Activated CD4-positive, alpha-beta T cell treated with anti-CD3 and anti-CD28 coated beads, Interleukin-10, Interleukin-2, amounts not matched to agents 100 ng/mL and 50 ng/mL, durations not matched to agents 16 hours and 8 hours (primary cell): ENCODE measurements at places on chromosomes 5 and 9.
A peak's percentile ranks its signal among the peaks of the same experiment; 100 is the strongest.

GRCh38 chr5:79484731-79485130 is 29.2 kb downstream of the HOMER1 start:
- DNase-seq, result no peak

GRCh38 chr9:74557571-74557970 is 60.4 kb downstream of the RORB start:
- DNase-seq, result no peak

- DNase-seq, result peak; percentile 40
These were observed 27.2 kb upstream of the CCNJL start for GRCh38 chr5:160339406-160340130.

- no peak for DNase-seq
These were observed 3.3 kb downstream of the REEP5 start for GRCh38 chr5:112918679-112919078.

GRCh38 chr5:14097998-14098471 is 45.1 kb upstream of the TRIO start:
- no peak for DNase-seq

- DNase-seq, result no peak
These were observed 29.1 kb downstream of the MTX3 start for GRCh38 chr5:79961716-79962574.

DNA sequence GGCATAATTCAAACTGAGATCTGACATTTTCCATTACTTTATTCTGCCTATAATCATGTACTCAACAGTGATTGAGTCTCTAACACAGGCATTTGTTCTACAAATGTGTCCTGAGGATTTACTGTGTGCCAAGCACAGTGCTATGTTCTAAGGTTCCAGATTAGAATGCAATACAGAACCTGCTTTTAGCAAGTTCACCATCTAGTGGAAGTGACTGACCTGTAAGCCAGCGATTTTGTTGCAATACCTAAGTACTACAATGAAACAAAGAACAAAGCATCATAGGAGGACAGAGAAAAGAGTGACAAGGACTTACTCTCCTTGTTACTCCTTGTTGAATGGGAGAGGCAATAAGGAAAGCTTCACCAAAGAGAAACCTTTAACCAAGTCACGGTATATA is 348.1 kb downstream of the ELAVL2 start:
- DNase-seq, result no peak

GRCh38 chr9:108813951-108814601 is 41.7 kb downstream of the ACTL7B start:
- DNase-seq, result no peak

GRCh38 chr9:130265431-130266235 is at the start of gene HMCN2:
HMCN2 (plus strand) TSS chr9:130265760; CDS start chr9:130265879, 119 bp downstream.
- DNase-seq, result no peak
